ENCODE measurements at places on chromosomes 5 and 9. TPM values are rescaled to one million over a fixed set of nuclear protein-coding genes. Genes with fewer than 3 reads are reported as not detected.
A peak's percentile ranks its signal among the peaks of the same experiment; 100 is the strongest.

- no peaks in the 10 kb centered on the region for H3K36me3 ChIP-seq
- H3K27ac ChIP-seq = peak overlapping the region; percentile 57
- H3K4me1 ChIP-seq = no peaks in the 10 kb centered on the region
- no peaks in the 10 kb centered on the region for H3K27me3 ChIP-seq
- no peak overlapping the region for H3K4me3 ChIP-seq
- DNase-seq = peak; percentile 30
Observed at GRCh38 chr5:112594095-112594850, 143.4 kb upstream of the APC start.

- H3K4me3 ChIP-seq = no peak overlapping the region
- no peaks in the 10 kb centered on the region for H3K4me1 ChIP-seq
- no peak for DNase-seq
- H3K27me3 ChIP-seq = no peaks in the 10 kb centered on the region
- H3K36me3 ChIP-seq = no peaks in the 10 kb centered on the region
- H3K27ac ChIP-seq = no peak overlapping the region
Observed at GRCh38 chr5:37724395-37725125, 115.3 kb downstream of the GDNF start.

DNA sequence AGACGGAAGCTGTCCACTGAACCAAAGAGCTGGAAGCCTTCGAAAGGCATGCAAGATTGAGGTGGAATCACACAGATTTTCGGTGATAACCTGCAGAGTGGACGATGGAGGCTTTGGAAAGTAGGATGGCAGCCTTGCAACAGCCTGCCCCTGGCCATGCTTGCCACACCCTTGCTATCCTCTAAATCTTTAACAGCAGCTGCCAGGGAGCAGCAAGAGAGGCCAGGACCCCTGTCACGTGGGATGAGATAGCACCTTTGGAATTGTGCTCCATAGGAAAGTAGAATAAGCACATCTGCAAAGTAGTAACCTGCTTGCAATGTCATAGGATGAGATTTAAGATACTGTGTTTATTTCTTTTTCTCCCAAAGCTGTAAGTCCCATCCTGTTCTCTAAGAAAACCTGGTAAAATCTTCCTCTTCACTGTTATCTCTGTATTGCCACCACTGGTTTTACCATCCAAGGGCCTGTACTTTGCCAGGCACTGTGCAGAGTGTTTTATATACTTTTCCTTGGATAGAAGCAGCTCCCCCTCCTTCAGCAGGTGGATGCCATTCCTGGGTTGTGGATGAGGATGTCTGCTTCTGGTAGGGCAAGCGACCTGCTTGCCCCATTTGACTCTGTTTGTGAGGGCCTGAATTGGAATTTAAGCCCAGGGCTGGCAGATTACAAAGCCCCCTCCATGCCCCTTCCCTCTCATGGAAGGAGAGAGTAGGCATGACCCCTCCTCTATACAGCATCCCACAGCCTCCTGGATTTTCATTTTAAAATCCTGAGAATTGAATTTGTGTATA, 10.1 kb downstream of the TRIO start:
- peak overlapping the region; percentile 62 for H3K27ac ChIP-seq
- no peaks in the 10 kb centered on the region for H3K27me3 ChIP-seq
- H3K36me3 ChIP-seq = no peaks in the 10 kb centered on the region
- DNase-seq = no peak
- no peak overlapping the region for H3K4me3 ChIP-seq

DNA sequence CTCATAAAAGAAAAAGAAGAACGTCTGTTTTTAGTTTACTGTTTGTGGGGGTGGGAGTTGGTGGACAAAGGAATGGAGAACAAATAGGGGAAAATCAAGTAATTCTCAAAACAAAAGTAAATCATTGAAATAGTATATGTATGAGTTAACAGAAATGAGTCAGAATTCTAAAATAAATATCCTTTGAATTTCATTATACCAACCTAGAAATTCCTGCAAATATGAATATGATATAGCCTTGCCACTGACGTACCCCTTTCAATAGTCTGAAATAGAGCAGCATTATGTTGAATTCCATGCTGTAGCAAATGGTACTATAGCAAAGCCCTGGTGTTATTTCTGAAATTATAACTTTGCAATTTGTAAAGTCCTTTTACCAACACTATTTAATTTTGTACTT, 29.6 kb upstream of the DTWD2 start:
- H3K27ac ChIP-seq = no peak overlapping the region
- no peaks in the 10 kb centered on the region for H3K36me3 ChIP-seq
- H3K4me1 ChIP-seq = no peaks in the 10 kb centered on the region
- DNase-seq = no peak
- no peaks in the 10 kb centered on the region for H3K27me3 ChIP-seq

The IFNA2 gene
- not detected for polyA plus RNA-seq
